ENCODE measurements at places on chromosomes 11 and 22.

DNA sequence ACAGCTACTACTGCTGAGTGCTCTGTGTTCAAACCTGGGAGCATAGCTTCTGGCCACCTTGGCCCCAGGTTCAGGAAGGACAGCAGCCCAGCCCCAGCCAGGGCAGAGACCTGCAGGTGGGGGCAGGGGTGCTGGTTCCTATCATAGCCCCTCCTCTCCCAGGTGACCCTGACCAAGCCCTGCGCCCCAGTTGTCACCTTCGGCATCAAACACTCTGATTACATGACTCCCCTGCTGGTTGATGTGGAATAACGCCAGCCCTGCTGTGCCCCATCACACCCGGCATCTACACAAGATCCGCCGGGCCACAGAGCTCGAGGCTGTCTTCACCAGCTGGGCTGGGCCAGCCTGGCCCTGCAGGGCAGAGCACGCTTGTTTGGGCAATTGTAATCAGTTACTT, 6.9 kb downstream of the SCGB1C1 start:
- DNase-seq: no peak

- peak; percentile 37 for DNase-seq
Observed at GRCh38 chr22:28246397-28246796, 327.3 kb upstream of the PITPNB start.

DNA sequence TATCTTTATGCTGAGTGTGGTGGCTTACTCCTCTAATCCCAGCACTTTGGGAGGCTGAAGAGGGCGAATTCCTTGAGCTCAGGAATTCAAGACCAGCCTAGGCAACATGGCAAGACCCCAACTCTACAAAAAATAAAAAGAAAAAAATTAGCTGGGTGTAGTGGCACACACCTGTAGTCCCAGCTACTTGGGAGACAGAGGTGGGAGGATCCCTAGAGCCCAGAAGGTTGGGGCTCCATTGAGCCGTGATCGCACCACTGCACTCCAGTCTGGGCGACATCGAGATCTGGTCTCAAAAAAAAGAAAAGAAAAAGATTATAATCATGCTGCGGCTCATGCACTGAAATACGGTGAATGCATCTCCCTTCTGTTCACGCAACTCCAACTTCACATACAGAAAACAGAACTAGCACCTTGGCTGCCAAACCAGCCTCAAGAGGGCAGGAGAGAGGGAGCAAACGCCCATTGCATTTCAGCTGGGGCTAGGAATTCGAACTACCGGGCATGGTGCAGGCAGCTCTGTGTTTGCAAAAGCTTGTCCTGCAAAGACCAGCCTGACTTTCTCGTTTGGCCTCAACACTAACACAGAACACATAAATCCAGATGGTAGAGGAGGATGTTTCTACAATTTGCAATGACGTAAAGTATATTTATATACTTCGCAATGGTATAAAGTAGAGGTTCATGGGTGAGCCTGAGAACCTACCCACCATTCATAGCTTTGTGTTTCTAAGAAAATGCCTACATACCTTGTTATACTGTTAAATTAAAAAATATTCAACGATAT, 6.3 kb upstream of the SYNGR1 start:
- peak; percentile 80 for DNase-seq

DNA sequence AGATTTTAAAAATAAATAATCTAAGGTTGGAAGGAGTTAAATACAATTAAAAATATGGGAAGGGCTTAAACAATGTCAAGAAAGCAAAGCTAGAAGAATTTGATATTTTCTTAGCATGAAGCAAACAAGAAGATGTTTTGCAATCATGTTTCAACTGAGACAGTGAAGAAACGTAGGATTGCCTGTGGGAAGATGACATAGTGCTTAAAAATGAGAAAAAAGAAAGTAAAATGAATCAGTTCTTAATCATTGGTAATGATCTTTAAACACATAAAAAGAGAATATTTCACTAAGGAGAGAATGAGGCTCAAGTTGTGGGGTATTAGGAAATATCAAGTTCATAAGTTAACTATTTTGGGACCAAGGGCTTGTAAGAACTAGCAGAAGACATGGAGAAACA, 855.0 kb downstream of the METTL15 start:
- peak; percentile 88 for DNase-seq

DNA sequence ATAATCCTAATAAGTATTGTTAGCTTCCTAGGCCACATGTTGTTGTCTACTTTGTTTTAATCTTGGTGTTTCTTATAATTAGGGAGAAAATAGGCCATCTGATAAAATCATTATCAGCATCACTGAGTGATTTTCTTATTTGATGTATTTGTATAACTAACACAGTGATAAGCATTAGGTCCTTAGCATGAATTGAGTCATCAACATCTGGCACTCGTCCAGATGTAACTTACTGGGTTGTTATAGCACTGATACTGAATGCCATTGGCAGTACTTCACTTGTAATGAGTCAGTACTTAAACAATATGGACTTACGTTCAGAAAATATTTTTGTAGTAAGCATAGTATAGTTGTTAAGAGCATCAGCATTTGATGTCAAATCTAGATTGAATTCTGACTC, 16.2 kb downstream of the API5 start:
- DNase-seq: peak; percentile 71

- DNase-seq: no peak
Observed at GRCh38 chr11:116364348-116364747, 408.4 kb downstream of the BUD13 start.

DNA sequence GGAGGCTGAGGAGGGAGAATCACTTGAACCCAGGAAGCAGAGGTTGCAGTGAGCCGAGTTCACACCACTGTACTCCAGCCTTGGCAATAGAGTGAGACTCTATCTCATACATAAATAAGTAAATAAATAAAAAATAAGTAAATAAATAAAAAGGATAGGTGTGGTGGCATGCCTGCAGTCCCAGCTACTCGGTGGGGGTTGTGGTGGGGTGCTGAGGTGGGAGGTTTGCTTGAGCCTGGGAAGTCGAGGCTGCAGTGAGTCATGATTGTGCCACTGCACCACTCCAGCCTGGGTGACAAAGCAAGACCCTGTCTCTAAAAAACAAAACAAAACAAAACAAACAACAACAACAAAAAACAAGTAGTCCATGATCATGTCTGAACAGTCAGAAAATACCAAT, 3.1 kb downstream of the LARGE2 start:
- DNase-seq: no peak

DNA sequence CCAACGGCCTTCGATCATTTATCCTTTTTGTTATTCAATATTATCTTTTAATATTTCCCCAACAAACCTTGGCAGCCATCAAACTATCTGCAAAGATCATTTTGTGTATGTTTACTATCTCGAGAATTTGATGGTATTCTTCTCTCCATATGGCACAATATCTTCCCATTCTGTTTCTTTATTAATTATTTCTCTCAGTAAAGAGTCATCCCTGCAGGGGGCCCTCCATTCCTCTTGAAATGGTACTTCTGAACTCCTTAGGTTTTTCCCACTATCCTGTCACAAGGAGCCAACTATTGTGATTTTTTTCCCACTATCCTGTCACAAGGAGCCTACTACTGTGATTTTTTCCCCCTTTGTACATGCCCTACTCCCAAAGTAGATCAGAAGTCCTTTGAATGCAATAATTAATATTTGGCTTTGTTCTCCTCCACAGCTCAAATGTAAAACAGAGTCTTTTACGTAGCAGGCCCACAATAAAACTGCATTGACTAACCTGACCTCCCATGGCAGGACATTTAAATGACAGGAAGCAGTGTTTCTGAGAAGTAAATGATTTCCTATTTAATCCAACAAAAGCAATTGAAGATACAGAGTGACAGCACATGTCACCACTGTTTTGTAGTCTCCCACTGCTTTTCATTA, 43.3 kb downstream of the PDGFD start:
- no peak for DNase-seq

GRCh38 chr22:37281646-37282384, 493 bp upstream of the CYTH4 start:
- DNase-seq: no peak

- no peak for DNase-seq
Observed at GRCh38 chr11:128522943-128523518, 64.3 kb downstream of the ETS1 start.

DNA sequence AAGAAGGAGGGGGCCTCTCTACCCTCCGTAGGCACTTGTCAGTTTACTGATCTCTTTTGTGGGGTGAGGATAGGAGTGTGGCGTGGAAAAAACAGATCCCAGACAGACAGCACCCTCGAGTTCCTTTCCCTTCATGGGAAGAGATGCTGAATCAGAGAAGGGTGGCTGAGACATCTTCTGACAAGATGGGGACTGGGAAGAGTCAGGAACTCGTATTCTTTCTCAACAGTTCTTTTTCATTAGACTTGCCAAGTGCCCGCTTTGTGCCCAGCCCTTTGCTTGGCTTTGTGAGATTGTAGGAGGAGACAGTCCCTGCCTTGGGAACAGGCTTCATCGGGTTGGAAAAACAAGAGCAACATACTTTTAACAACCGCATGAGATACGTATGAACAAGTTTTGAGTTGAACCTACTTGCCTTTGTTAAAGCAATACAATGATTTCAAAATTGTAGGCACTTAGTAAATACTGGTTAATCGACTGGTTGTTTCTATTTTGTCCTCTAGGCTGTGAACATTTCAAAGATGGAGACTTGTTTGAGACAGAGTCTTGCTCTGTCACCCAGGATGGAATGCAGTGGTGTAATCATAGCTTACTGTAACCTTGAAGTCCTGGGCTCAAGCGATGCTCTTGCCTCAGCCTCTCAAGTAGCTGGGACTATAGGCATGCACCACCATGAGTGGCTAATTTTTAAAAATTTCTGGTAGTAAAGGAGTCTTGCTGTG, 1.1 kb downstream of the RRM1 start:
- DNase-seq: peak; percentile 67

GRCh38 chr11:27216270-27217149, 146.5 kb downstream of the CCDC34 start:
- peak; percentile 88 for DNase-seq

DNA sequence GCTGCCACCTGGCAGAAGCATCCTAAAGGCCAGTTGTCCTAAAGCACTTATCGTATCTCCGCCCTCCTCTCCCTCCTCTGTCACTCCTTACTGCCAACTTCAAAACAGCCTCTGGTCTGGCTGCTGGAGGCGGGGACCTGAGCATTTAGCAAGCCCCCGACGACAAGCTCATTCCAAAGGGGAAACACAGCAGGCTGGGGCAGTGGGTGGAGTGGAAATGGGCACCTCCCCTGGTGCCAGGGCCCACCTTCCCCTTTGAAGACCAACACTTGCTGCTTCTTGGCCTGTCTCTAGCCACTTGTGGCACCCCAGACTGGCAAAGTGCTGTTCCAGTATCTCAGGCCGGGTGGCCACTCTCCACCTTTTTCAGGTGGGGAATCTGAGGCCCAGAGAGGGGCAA, 3.6 kb downstream of the MAP3K11 start:
- DNase-seq: no peak

GRCh38 chr11:8352876-8353505, 89.3 kb upstream of the LMO1 start:
- DNase-seq: no peak

DNA sequence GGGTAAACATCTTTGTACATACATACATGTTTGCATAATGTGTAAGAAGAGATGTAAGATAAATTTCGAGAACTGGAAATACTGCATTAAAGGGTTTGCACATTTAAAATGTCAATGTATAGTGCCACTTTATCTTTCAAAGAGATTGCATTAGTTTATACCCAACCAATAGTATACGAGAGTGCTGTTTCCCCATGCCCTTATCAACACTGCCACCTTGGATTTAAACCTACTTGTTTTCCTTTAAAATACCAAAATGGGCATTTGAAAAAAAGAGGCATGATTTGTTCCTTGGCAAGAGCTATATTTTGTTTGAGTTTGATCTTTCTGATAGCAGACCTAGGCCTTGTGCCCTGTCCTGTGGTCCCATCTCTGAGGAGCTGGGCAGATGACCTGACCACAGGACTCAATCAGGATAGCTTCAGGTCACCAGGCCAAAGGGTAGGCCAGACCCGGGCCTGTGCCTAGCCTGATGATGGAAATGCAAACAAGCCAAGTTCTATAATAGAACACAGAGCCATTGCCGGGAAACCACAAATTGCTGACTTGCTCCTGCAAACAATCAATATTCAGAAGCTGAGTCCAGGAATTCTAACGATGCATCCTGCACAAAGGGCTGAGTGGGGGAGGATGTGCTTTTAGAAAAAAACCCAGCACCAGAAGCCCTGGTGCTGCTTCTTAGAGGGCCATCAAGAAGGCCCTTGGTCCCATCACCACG, 16.9 kb upstream of the ALG8 start:
- DNase-seq: peak; percentile 15

GRCh38 chr11:101321222-101321621, 191.6 kb upstream of the PGR start:
- no peak for DNase-seq

- no peak for DNase-seq
Observed at GRCh38 chr11:132864811-132865576, 667.3 kb downstream of the OPCML start.

DNA sequence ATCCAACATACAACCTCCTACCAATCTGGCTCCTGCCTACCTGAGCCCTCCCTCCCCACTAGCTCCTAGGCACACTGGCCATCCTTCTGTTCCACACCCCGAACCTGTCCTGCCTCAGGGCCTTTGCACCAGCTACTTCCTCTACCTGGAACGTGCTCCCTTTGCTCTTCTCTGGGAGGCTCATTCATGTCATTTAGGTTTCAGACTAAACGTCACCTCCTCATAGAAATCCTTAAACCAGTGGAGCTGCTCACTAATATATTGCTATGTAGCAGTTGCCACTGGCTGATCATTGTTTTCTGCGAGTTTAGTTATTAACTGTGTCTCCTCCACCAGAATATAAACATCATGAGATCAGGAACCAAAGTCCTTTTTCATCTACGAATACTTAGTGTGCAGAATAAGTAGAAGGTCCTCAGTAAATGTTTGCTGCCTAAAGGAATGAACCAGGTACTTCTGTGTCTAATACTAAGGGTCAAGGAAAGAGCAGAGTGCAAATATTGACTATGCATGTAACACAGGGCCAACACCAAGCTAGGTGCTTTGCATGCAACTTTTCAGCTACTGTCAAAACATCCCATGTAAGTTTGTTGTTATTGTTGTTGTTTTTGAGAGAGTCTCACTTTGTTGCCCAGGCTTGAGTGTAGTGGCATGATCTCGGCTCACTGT, 277.6 kb upstream of the SYN3 start:
- no peak for DNase-seq

All from adipocyte (in vitro differentiated cells).